ENCODE measurements at places on chromosomes 4 and X.
A peak's percentile ranks its signal among the peaks of the same experiment; 100 is the strongest.

- peak; percentile 87 for ATAC-seq
These were observed 10.0 kb downstream of the GPR82 start for GRCh38 chrX:41733939-41734338.

DNA sequence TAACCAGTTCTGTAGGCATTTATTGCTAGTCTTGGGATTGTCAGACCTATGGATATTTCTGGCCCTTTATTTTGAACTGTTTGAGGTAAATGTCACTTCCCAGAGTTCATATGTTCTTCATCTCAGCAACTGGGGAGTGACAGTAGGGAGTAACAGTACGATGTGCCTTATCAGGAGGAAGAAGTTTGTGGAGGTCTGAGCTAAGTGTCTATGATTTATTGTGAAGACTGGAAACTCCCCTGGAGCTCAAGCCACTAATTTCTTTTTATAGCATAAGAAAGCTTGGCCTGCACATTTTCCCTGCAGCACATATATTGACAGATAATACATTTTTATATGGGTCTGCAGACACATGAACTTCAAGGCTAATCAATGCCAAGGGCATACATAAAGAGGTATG lies 383.8 kb downstream of the GRXCR1 start:
- ATAC-seq: no peak

GRCh38 chr4:123937581-123937980 lies 541.0 kb downstream of the SPRY1 start:
- ATAC-seq: no peak

GRCh38 chr4:45846016-45846415 lies 277.8 kb downstream of the GABRG1 start:
- ATAC-seq: no peak

DNA sequence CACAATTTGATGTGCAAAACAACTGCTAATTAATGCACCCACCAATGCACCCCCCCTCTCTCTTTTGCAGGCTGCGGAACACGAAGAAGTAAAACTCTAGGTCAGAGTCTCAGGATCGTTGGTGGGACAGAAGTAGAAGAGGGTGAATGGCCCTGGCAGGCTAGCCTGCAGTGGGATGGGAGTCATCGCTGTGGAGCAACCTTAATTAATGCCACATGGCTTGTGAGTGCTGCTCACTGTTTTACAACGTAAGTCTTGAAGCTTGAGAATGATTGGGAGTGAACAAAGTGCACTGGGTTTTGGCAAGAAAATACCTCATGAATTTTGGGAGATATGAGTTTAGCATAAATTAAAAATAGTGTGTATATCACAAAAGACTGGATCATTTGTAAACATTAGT lies 28.9 kb downstream of the TMPRSS11E start:
- no peak for ATAC-seq
